ENCODE measurements at places on chromosomes 3 and 15. TPM values are rescaled to one million over a fixed set of nuclear protein-coding genes. Genes with fewer than 3 reads are reported as not detected.
A peak's percentile ranks its signal among the peaks of the same experiment; 100 is the strongest.

DNA sequence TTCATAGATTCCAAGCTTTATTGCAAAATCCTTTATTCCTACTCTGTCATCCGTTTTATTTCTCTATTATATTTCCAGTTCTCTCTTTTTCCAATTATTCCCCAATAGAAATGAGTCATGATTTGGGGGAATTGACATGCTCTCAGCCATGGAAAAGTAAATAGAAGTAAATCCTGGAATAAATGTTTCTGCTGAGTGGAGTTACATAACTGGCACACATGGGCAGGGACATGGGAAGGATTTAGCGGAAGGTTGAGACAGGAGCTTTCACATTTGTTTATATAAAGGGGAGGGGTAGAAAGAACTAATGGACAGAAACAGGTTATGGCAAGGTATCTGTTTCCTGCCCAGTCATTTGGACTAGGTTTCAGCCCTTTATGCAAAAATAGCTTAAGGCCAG, 221.6 kb downstream of the PLOD2 start:
- no peak for DNase-seq

NPAP1 gene
- polyA plus RNA-seq, result 2.1 TPM

IL12A gene
- polyA plus RNA-seq, result 1.3 TPM

TF gene
- polyA plus RNA-seq, result 7.9 TPM

HSPBAP1 gene
- 18.7 TPM for polyA plus RNA-seq

- no peak for DNase-seq
Measured at GRCh38 chr3:156731813-156732212, 57.4 kb downstream of the TIPARP start.

GRCh38 chr15:57635300-57635909, 43.7 kb downstream of the MYZAP start:
- DNase-seq, result no peak

FSIP1 gene
- 3.6 TPM for polyA plus RNA-seq

DNA sequence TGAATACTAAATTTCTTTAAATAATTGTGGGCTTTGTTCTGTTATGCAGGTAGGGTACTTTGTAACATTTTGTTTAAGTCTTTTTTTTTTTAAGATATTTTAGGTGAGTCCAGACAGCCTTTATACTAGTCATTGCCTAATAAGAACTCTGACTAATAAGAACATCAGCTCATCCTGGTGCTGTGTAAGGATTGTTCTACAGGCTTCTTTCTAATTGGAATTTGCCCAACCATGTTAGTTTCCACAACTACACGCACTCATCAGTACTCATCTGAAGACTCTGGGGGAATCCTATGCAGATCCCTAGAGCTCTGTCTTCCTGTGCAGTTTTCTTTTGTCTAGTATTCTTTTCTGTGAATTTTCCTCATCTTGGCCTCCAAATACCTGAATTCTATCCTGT, 741.8 kb downstream of the IGSF11 start:
- no peak for DNase-seq

FBXL22 gene
- polyA plus RNA-seq, result 1.7 TPM

GRCh38 chr3:37097776-37098175, 76.6 kb downstream of the LRRFIP2 start:
- DNase-seq, result no peak

- no peak for DNase-seq
Measured at GRCh38 chr3:10249833-10250232, 1.6 kb downstream of the TATDN2 start.

DNA sequence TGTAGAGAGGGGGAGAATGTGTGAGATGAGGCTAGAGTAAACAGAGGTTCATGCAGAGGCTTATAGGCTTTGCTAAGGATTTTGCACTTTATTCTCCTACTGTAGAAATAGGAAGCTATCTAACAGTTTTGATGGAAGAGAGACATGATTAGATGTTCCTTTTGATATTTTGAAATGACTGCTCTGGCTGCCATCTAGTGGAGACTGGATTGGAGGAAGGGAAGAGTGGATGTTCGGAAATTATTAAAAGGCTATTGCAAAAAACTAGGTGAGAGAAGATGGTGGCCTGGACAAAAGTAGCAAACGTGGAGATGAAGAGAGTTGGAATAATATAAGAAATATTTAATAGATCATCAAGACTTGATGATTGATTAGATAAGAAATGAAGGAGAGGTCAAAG, 42.2 kb downstream of the SYN2 start:
- DNase-seq, result peak; percentile 5

GMPS gene
- polyA plus RNA-seq, result 79.1 TPM

DNA sequence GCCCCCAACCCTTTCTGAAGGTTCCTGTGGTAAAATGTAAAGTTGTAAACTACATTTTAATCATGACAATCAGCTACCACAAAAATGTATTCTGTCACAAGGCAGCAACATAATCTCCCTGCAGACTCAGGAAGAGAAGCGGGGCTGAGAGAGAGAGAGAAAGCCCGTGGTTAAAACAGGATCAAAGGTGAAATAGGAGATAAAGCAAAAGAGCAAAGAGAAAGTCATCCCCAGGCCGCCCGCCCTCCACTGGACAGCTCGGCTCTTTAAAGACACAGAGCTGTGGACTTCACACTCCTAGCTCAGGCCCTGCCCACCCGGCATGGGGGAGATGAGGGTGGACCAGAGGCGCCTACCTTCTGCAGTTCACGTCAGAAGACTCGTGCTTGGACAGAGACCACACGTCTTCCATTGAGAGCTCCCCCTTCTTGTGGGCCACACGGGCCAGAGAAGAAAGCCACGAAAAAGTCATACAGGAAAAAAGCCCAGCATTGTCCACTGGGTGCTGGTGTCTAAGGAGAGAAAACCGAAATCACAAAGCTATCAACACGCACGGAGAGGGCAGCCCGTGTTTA, 29.4 kb downstream of the ABCC5 start:
- DNase-seq, result no peak

- no peak for DNase-seq
Measured at GRCh38 chr15:76637166-76637565, 268.0 kb downstream of the SCAPER start.

- DNase-seq, result no peak
Measured at GRCh38 chr3:188320757-188321156, 166.8 kb downstream of the LPP start.

ABHD6 gene
- polyA plus RNA-seq, result 13.0 TPM

- no peak for DNase-seq
Measured at GRCh38 chr15:69194025-69194827, 33.8 kb downstream of the GLCE start.
